GM04504 (cell line): ENCODE measurements at places on chromosomes 16 and 17.

- peak; percentile 100 for DNase-seq
These were observed 22.4 kb upstream of the CRYM start for GRCh38 chr16:21300309-21301167.

GRCh38 chr16:35523991-35524390, 2064.6 kb downstream of the TP53TG3F start:
- DNase-seq = no peak

GRCh38 chr16:22692034-22692433, 121.9 kb upstream of the HS3ST2 start:
- DNase-seq = no peak

DNA sequence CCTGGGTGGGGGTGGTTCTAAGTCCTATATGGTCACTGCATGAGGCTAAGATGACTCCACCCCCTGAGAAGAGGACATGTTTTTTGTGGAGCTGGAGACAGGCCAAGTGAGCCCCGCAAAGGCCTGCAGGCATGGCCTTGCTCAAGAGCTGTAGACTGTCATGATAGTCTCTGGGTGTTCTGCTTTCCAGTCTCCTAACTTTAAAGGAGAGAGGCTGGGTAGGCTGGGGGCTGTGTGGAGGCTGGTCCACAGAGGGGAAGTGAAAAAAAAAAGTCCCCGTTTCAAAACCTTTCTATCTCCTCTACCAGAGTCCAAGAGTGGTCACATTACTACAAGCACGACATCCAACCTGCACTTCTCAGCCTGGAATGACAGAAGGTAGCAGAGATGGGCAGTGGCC, 27.1 kb downstream of the CDRT4 start:
- no peak for DNase-seq

- no peak for DNase-seq
These were observed 4.4 kb downstream of the CDK5RAP3 start for GRCh38 chr17:47975189-47975822.

DNA sequence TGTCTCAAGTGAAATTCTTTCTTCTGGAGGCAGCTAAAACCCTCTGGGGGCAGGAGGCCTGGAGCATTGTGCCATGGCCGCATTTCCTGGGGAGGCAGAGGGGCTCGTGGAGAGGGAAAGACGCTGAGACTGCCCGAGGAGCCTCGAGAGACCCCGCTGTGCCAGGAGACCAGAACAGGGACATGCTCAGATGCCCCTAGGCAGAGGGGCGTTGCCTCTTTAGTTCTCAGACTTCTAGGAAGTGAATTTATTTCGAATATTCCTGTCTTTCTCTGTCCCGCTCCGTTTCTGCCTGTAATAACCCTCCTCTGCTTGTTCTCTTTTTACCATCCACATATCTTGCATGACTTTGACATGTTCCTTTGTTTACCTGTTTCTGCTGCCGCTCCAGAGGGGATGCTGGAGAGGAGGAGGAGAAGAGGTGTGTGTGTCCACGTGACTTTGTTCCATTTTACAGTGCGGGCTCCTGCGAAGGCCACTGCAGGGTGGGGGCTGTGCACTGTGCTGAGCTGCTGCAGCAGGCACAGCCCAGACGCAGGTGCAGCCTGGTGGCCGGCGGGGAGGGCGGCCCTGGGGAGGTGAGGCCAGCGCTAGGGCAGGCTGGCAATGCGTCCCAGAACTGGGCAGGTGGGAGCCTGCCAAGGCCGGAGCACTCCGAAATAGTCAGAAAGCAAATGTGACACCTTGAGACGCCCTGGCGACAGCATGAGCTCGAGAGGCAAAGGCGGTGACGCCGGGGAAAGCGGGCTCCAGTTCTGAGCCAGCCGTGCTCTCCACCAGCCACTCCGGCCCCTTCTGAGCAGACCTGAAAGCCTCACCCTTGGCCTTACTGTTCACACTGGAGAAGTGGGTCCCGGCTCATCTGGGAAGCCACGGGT, 29.9 kb downstream of the CIBAR2 start:
- no peak for DNase-seq

GRCh38 chr16:84686707-84687298, 13.0 kb upstream of the USP10 start:
- no peak for DNase-seq

GRCh38 chr16:85418978-85419491, 194.1 kb upstream of the GSE1 start:
- DNase-seq = no peak

DNA sequence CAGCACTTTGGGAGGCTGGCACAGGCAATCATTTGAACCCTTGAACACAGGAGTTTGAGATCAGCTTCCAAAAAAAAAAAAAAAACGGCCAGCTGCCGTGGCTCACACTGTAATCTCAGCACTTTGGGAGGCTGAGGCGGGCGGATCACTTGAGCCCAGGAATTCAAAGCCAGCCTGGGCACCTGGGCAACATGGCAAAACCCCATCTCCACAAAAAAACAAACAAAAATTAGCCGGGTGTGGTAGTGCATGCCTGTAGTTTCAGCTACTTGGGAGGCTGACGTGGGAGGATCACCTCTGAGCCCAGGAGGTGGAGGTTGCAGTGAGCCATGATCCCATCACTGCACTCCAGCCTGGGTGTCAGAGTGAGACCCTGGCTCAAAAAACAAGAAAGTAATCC, 39.0 kb downstream of the GRB2 start:
- DNase-seq = no peak

DNA sequence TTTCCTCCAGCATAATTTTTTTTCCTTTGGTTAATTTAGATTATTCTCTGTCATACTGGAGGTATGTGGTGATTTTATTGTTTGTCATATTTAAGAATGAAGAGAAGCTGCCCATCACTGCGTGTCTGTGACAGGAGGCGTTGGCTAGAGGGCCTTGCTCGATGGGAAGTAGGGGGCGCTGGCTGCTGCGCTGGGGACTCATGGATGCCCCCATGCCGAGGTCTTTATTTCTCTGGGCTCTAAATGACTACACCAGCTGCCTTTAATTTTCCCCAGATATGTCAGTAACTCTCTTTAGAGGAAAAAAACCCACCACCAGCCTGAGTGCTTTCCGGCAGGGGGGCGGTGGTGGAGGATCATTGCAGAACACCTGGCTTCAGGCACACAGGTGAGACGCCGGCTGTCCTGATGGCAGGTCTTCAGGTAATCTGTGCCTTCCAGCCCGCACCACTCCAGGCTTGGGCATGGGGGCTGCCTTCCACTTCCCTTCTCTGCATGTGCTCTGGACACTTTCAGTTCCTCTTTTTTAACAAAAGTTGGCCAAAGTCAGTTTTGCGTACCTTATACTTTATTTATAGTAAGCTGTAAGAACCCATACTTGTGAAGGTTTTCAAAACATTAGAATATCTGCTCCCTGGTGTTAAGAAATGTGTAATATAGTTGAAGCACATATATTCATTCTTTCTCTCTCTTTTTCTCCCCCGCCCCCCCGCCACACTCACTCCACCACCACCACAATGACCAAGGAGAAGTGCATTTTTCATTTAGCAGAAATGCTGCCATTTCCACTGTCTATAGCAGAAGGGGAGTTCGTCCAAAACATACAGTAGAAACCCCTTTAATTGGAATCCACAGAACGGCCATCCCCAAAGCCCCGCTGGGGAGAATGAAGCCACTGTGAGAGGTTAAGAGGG, 192.7 kb downstream of the RPTOR start:
- no peak for DNase-seq

GRCh38 chr17:76200354-76200753, 39.9 kb downstream of the RNF157 start:
- no peak for DNase-seq

GRCh38 chr17:55642741-55643140, 79.9 kb downstream of the TMEM100 start:
- DNase-seq = no peak

GRCh38 chr16:46911038-46911437, 26.9 kb downstream of the GPT2 start:
- DNase-seq = no peak

DNA sequence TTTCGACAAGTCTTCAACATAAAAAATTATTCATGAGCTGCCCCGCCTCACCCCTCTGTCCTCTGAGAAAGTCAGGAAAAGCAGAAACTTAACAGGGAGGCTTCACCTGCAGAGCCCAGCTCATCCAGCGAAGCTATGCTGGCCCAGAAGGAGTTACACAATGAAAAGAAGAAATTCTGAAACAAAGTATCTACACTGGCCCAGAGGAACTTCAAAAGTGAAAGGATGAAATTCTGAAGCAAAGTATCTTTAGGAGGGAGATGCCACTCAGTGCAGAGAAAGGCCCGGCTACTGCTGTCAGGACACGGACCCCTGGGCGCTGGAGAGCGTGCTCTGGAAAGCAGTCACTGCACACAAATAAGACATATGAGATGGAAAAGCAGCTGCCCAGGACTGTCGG, 1.6 kb downstream of the GALNS start:
- no peak for DNase-seq

DNA sequence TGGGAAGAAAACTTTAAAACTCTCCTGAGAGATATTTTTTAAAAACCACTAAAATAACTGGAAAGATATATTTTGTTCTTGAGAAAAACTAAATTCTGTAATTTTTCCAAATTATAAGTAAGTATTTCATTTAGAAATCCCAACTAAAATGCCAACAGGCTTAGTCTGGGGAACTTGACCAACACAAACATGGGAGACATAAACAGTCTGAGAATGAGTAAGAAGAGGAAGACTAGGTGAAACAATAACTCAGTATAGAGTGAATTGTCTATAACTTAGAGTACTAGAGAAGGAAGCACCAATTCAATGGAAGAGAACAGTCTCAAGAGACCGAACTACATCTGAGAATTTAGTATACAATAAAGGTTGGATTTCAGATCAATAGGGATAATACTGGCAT, 2.9 kb downstream of the CMTM1 start:
- no peak for DNase-seq

DNA sequence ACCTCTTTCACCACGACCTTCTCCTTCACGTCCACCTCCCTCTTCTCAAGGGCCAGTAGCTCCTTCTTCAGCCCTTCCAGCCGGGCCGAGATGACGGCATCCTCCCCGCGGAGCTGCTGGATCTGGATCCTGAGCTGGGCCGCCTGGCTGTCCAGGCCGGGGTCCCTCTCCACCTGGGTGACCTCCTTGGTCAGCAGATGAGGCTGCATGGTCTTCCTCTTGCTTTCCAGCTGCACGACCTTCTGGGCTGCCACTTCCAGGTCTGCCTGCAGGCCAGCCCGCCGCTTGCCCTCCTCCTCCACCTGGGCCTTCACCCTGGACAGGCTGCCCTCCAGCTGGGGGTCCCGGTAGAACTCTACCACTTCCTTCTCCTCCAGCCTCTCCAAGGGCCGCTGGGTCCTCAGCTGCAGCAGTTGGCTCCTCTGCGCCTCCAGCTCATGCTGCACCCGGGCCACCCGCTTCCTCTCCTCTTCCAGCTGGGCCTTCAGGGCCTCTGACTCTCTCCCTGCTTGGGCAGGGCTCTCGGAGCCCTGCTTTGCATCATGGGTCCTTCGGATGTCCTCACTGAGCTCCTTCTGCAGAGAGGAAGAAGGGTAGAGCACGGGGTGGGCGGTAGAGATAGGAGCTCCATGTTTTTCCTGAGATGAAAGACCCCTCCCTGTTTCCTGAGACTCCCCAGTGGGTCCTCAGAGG, 9.5 kb downstream of the CDK3 start:
- DNase-seq = no peak

GRCh38 chr16:27152121-27152520, 51.2 kb upstream of the KDM8 start:
- no peak for DNase-seq

DNA sequence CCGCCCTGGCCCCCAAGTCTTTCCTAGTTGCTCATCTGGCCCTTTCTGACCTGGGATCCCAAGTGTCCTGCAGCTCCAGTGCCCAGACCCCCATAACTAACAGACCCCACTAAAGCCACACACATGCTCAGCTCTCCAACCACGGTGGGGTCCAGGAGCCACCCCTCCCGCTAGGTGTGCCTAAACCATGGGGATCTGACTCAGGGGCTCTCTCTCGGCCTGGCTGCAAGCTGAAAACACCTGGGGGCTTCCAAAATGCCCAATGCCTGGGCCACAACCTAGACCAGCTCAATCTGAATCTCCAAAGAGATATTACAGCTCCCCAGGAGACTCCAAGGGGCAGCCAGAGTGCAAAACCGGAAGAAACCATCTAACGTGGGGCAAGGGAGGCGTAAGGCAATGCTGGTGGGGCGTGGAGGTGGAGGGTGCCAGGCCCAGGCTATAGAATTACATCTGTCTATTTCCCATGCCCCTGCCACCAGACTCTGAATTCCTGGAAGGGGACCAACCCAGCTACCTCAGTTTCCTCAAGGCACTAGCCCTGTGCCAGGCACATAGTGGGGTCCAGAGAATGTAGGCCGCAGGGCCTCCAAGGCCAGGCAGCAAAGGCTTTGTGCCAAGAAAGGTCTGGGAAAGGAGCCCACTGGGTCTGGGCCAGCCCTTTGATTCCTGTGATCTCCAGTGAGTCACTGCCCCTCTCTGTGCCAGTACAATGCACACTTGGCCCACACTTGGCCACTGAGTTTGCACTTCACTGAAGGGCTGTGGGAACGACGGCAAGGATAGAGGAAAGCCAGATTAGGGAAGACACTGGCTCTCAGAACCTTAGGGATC, 3.3 kb downstream of the CD2BP2 start:
- peak; percentile 89 for DNase-seq

- DNase-seq = no peak
These were observed 197.3 kb upstream of the PMFBP1 start for GRCh38 chr16:72369274-72369673.

DNA sequence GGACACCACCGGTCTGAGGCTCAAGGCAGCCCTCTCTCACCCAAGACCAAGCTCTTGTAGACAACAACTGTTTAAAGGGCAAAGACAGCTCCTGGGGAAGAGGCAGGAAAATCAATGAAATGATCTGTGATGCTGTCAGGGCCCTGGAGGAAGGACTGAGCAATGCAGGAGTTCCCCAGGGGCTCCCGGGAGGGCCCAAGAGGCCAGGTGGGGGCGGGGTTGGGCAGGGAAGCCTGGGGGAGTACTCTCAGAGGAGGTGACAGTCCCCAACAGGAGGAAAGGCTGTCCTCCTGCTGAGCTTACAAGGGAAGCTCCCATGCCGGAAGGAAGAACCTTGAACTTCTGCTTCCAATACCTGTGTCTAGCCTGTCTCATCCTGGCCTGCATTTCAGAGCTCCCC, 8.3 kb upstream of the NOS2 start:
- DNase-seq = no peak

GRCh38 chr17:82649501-82650261, 1.4 kb upstream of the WDR45B start:
- no peak for DNase-seq

GRCh38 chr16:20899477-20900298, 470 bp downstream of the DCUN1D3 start:
- no peak for DNase-seq

- no peak for DNase-seq
These were observed 74.1 kb upstream of the NKD1 start for GRCh38 chr16:50474138-50474537.
